ENCODE measurements at places on chromosomes 4 and X.

- no peak for DNase-seq
Measured at GRCh38 chr4:44845309-44845708, 119.0 kb upstream of the GNPDA2 start.

GRCh38 chrX:22481436-22481835 is 208.7 kb downstream of the CBLL2 start:
- DNase-seq: no peak

GRCh38 chr4:175875993-175876771 is 64.1 kb upstream of the GPM6A start:
- DNase-seq: no peak

GRCh38 chr4:124910327-124910726 is 197.8 kb upstream of the ANKRD50 start:
- DNase-seq: no peak

DNA sequence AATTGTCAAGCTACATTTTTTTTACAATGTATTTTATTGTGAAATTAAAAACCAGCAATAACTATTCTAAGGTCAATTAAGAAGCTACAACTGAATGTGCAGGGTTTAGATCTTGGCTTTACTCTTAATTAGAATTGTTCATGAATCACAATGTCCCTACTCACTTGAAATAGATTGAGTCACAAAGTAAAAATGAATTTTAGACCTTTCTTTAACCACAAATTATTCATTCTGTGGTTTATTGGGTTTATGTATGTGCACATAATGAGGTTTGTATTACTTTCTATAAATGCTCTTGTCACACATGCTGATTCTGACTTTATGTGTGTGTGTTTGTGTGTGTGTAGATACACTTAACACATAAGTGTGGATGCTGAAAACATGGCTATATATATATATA is 647.0 kb upstream of the AADAT start:
- no peak for DNase-seq

DNA sequence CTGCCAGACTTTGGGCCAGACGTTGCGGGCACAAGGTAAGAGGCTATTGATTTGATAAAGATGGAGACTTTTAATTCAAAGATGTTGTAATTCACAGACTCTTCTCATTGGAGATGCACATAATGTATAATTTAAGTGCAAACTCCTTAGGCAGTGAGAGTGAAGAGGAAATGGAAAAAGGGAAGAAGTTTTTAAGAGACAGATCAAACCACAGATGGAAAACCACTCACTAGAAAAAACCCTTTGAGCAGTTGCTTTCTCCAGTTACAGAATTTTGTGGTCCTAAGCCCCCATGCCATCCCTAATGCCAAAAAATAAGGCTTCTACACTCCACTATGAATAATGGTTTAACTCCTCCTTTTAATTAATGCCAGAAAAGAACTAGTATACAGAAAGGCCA is 977.1 kb upstream of the PRKX start:
- no peak for DNase-seq

GRCh38 chrX:133943507-133943906 is 41.9 kb downstream of the GPC3 start:
- no peak for DNase-seq

DNA sequence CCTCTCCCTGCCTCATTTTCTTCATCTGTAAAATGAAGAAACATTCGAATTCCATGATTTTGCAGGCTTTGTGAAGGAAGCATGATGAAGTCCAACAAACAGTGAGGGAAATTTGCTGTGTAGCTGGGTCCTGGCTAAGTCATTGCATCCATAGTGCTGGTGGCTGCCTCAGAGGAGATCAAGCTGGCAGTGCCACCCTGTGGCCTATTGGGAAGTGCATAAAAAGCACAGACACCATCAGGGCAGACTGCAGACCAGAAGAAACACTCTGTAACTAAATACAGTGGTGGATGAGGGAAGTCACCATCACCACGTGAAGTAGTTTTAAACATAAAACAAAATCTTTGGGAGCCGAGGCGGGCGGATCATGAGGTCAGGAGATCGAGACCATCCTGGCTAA is 40.7 kb upstream of the DDX3X start:
- DNase-seq: no peak

GRCh38 chr4:48954314-48954713 is 31.8 kb upstream of the CWH43 start:
- DNase-seq: no peak

DNA sequence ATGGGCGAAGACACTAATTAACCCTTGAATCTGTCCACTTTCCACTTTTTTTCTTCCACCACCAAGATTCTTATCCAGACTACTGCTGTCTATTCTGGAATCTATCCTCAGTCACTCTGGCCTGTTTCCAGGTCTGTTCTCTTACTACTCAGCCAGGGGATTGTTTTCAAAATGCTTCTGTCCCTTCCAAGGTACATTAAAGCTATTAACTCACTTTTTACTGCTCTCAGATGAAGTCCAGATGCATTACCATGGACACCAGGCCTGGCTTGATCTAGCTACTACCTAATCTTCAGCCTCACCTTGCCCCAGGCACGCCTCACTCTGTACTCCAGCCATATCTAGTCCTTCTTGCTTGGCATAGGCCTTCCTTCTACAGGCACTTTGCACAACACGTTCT is 66.4 kb downstream of the GALNT7 start:
- DNase-seq: no peak

- no peak for DNase-seq
Measured at GRCh38 chr4:24033626-24034025, 143.8 kb upstream of the PPARGC1A start.

- DNase-seq: no peak
Measured at GRCh38 chr4:124330045-124330444, 382.5 kb downstream of the ANKRD50 start.

- no peak for DNase-seq
Measured at GRCh38 chrX:152817078-152817764, 13.3 kb downstream of the CETN2 start.

- no peak for DNase-seq
Measured at GRCh38 chrX:80846247-80846646, 36.6 kb upstream of the BRWD3 start.

DNA sequence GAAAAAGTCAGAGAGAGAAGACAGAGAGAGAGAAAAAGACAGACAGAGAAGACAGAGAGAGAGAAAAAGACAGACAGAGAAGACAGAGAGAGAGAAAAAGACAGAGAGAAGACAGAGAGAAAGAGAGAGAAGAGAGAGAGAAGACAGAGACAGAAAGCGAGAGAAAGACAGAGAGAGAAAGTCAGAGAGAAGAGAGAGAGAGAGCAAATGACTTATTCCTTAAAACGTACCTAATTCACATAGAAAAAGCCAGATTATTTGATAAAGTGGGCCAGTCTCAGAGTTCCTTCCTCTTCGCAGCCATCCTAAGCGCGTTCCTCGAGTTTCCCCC is 7.4 kb upstream of the SHOX start:
- no peak for DNase-seq

- no peak for DNase-seq
Measured at GRCh38 chr4:48203819-48204218, 65.8 kb downstream of the TEC start.

- no peak for DNase-seq
Measured at GRCh38 chr4:36111172-36111571, 133.1 kb downstream of the ARAP2 start.

- DNase-seq: no peak
Measured at GRCh38 chr4:151901631-151902030, 140.8 kb upstream of the GATB start.

DNA sequence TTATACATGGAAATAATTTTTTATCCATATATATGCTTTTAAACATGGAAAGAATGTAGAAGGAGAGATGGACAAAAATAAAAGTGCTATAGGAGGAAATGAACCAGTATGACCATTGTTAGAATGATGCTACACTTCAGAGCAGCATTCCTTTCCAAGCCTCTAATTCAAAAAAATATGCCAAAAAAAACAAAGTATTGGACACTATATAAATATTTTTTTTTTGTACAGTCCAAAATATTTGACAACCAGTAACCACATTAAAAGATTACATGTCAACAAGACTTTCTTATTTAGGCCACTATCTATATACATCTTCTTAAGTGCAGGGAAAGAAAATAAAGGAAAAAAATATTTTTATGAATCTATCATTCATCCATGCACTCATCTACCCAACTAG is 198.6 kb downstream of the LRBA start:
- DNase-seq: no peak

- DNase-seq: no peak
Measured at GRCh38 chrX:11766487-11766886, 8.4 kb downstream of the MSL3 start.

- DNase-seq: no peak
Measured at GRCh38 chr4:115187136-115187535, 73.7 kb upstream of the NDST4 start.

DNA sequence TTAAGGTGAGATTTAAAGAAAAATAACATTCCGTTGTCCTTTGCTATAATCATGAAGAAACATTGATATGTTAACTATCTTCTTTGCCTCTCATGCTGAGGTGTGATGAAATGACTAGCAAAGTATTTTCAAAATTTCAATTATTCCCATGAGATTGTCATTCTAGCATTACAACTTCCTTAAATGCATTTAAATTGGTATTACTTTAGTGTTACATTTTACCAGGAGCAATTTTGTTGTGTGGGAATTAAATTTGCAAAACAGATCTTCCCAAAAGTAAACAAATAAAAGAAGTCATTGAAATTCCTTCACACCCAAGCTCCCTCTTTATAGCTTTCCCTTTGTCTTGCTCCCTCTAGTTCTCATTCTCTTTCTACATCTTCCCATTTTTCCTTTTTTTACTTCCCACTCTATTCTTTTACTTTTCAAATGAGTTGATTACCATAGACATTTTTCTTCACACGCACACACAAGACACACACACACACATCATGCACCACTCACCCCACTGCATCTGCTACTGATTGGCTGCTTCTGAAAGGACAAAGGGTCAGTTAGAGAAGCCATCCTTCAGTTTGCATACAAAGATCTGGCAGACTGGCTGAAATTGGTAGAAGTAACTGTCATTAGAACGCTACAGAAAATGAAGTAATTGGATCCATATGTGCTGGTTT is 10.0 kb upstream of the APELA start:
- DNase-seq: no peak

DNA sequence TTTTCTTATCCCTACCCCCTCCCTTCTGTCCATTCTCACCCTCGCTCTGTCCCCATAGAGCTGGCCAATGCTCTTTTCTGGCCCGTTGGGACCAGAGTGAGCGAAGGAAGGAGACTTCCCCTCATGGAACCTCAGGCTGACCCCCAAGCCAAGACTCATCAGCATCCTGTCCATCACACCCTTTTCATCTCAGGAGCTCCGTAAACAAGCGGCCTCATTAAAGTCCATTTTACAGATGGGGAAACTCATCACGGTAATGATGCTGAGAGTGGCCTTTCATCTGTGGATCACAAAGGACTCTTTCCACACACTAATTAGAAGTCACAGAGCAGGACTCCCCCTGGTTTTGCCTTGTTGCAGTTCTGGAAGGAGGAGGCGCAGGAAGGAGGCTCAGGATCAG is 67.4 kb upstream of the SLC34A2 start:
- DNase-seq: no peak

DNA sequence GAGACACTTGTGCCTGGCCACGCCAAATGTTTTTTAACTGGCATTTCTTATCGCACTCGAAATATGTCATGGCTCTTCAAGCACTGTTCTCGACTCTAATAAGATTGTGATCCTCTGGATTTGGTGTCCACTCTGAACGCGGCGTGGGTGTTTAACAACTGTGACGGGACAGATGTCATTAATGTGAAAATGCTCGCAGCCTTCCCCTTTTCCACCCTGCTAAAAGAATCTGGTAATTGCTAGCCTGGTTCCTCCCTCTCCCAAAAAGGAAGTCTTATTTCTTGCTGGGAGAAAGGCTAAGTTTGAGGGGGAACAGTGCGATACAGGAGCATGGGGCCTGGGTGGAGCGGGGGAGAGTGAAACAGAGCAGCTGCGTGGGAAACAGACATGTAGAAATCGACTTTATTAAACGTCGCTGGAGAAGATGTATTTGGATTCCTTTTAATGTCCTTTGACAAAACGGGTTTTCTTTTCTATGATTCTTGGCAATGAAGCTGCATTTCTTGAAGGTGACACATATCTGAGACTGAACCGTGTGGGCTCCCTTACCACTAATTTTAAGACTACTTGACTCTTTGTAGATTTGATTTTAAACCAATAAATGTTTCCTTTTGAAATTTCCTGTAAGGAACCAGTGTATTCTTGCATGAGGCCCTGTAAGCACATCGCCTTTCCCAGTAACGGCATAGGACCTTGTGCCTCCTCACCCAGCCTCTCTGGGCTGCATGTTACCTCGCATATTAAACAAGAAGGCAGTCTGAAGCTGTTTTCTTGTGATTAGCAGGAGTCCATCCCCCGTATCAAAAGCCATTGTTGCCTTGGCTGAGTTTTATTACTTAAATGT is 17.8 kb downstream of the TBC1D1 start:
- DNase-seq: no peak

DNA sequence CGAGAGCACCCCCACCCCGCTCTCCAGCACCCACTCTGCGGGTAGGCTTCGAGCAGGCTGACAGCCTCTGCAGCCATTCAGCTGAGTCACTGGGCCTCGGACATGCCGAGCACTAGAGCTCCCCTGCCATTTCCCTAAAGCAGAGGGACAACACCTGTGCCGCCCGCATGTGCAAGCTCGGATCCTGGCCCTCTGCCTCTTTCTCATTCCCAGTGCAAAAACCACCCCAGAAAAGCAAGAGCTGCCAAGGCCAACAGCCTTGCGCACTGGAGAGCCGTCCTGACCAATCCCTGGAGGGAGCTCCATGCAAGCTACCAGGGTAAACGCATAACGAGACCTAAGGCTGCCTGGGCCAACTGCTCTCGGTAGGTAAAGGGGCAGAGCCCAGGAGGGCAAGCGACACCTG is 5.3 kb downstream of the HCFC1 start:
- no peak for DNase-seq

DNA sequence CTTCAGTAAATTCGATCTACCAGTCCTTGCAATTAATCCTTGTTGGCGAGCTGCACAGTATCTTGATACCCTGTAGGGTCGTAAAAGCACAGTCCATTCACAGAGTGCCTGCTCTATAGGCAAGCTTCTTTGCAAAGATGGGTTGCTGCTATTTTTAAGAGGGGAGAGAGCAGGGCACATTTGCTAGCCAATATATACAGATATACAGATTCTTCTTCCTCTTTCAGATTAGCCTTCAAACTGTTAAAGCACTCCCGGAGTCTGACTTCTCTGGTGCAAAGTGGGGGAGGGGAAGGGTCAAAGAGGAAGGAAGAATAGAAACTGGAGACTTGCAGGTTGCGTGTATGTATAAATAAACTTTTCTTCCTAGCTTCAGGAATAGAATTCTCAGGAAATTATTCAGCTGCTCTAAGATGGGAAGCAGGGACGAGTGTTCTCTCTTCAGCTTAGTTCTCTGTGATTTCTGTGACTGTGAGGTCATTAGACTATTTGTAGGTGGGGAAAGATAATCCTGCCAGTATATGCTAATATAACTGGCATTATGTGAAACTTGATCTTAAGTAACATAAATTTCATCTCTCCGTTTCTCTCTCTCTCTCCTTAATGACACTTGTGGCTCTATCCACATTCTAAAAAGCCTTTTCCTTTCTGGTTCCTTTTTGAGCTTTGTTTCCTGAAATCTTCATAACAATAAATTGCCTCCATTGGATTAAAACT is at the start of gene CYSLTR1:
Gene CYSLTR1 (minus strand): TSS at position 242 of the 717 bp plus-strand sequence. CDS start 53,865 bp downstream, outside the sequence.
- DNase-seq: no peak

- DNase-seq: no peak
Measured at GRCh38 chr4:153438916-153439756, 27.0 kb upstream of the TMEM131L start.

Data from vagina (tissue), 2 donors.